ENCODE measurements at places on chromosomes 5 and 9.

- DNase-seq, result peak; percentile 16
Observed at GRCh38 chr5:87383216-87383615, 29.5 kb downstream of the CCNH start.

DNA sequence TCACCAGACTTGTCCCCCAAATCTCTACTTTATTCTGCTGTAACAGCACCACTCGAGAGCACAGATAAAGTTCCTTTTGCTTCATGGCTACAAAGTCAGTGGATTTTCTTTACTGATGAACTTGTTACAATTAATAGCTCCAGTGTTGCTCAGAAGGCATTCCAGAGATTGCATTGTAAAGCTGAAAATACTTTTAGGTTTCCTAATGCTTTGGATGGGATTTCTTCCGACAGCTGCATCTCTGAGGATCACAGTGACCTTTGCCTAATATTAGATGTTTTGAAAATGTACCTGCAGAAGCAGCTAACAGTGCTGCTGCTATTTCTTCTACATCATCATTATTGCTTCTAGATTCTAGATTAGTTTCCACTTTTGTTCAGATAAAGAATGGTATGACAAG, 58.8 kb upstream of the TMEM171 start:
- DNase-seq, result no peak

DNA sequence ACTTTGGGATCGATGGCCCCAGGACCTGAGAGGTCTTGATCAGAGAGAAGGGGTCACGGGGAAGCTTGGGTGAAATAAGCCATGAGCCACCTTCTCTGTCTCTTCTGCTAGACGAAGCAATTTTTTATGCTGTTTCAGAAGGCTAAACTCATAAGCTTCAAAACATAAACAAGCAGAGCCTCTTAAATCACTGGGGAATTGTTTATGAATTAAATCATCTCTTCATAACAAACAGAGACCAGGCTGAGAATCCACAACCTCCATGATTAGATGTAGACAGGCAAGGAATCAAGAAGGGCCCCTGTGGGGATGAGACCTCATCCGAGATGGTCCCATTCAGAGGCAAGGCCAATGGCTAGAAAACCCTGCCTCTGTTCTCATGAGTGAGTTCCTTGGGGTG, 21.7 kb upstream of the TCOF1 start:
- no peak for DNase-seq

GRCh38 chr9:4508907-4509589, 18.8 kb downstream of the SLC1A1 start:
- DNase-seq, result no peak

DNA sequence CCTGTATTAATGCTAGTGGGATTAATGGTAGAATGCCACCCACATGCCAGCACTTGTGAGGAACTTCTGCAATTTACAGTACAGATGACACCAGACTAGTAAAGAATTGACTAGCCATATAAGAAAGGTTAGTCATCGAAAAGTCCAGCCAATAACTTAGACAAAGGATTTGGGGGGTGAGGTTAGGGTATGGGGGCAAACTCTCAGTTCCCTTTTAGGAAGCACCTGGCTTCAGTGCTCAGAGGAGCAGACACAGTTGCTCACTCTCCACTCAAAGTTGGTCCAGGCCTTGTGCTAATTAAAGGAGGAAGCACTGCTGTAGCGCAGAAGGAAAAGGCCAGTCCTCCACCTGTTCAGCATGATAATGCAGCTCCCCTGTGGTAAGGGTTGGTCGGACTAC, 25.2 kb downstream of the TGFBR1 start:
- no peak for DNase-seq

DNA sequence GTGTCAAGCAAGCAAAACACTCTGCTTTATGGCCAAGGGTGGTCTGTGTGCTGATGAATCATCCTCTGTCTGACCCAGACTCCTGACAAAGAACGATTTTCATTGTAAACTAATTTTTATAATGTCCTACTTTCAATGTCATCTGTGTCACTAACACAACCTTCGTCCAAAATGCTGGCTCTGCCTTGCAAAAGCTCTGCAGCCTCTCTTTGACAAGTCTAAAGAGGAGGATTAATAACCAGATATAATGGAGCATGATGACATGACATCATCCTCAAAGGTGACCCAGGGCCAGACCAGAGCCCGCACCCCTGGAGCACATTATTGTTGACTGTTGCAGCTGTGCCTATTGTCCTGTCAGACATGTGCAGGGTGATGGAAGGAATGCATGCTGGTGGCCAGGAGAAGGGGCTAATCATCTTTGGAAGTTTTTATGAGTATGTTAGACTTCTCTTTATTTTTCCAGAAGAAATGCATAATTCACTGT, 589.4 kb downstream of the NR2F1-AS1 start:
- DNase-seq, result no peak

GRCh38 chr5:110880413-110880812, 141.6 kb downstream of the SLC25A46 start:
- peak; percentile 73 for DNase-seq

DNA sequence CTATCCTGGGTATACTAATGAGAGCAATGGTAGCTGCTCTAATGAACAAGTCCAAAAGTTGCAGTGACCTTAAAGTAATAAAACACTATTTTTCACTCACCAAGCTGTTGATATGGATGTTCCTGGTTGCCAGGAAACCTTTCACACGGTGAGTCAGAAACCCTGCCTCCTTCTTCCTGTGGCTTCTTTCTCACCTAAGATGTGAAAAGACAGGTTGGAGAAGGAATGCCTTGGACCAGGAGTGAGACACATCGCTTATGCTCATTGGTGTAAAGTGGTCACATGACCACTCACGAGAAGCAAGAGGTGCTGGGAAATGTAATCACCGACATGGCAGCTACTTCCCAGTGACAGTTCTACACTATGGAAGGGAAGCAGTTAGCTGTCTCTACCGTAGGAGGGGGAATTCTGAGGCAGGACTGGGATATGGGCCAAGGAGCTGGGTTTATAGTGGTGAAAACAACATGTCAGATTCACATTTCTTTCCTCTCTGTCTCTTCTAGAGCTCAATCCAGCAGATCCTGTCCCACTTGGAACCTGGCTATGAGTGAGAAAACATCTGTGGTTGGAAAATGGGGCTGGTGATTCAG, 320.4 kb upstream of the KLF4 start:
- no peak for DNase-seq

DNA sequence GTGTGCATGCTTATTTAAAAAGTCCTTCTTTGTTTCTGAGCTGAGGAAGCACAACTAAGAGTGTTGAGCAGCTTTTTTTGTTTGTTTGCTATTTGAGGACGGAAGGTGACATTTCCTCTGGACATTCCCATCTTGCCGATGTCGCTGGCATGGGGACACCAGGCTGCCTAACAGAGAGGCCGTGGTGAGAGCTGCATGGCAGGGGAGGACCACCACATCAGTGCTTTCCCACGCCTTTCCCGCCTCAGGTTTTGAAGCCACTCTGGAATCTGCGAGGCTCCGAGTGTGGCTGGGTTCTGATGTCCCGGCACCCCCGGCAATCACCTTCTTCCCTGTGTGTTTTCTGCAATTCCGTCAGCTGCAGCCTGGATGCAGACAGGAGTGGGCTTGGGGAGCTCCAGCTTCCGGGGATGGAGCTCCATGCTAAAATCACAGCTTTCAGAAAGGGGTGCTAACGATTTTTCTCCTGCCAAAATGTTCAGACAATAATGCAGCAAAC, 259.8 kb upstream of the IRX4 start:
- no peak for DNase-seq

DNA sequence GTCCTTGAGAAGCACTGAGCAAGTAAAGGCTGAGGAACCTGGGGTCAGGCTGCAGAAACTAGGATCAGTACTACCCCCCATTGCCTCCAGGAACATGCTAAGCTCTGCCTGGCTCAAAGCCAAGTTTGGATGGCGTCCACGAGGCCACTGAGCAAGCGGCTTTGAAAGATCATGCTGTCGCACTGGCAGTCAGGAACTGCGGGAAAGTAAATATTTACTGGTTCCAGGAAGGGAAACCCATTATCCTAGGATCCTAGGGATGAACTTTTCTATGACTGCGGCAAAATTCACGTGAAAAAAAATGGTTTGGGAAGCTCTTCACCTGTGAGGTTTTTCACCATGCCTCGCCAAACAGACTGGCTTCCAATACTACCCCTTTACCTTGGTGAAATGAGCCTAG, 75.3 kb upstream of the PJA2 start:
- no peak for DNase-seq

- DNase-seq, result no peak
Observed at GRCh38 chr9:126317513-126317912, 9.1 kb upstream of the MVB12B start.

DNA sequence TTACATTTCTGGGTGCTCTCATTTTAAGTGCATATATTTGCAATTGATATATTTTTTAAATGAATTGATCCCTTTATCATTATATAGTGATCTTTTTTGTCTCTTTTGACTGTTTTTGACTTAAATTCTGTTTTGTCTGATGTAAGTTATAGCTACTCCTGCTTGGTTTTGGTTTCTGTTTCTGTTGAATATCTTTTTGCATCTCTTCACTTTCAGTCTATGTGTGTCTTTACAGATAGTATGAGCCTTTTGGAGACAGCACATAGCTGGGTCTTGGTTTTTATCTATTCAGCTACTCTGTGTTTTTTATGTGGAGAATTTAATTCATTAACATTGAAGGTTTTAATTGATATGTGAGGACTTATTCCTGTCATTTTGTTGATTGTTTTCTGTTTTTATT, 311.3 kb downstream of the SPATA31D1 start:
- no peak for DNase-seq
